ENCODE measurements at places on chromosomes 4 and X.

DNA sequence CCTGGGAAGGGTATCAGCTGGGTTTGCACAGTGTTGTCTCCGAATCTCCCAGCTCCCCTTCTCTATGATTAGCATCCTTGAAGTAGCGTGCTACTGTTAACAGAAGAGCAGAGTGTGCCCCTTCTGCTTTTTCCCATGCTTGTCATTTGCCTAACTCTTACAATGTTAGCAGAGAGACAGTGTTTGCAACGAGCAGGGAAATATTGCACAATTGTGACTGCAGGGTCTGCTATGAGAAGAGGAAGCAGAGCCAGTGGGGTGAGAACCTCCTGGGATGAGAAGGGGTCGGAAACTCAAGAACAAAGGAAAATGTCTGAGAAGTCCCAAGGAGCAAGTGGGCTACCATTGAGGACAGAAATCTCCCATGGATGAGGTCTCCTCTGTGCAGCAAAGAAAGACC, 7.8 kb upstream of the CHRNA9 start:
- H3K4me3 ChIP-seq = no peak overlapping the region
- H3K27ac ChIP-seq = no peak overlapping the region
- peaks cover 3% of the 10 kb centered on the region for H3K27me3 ChIP-seq

DNA sequence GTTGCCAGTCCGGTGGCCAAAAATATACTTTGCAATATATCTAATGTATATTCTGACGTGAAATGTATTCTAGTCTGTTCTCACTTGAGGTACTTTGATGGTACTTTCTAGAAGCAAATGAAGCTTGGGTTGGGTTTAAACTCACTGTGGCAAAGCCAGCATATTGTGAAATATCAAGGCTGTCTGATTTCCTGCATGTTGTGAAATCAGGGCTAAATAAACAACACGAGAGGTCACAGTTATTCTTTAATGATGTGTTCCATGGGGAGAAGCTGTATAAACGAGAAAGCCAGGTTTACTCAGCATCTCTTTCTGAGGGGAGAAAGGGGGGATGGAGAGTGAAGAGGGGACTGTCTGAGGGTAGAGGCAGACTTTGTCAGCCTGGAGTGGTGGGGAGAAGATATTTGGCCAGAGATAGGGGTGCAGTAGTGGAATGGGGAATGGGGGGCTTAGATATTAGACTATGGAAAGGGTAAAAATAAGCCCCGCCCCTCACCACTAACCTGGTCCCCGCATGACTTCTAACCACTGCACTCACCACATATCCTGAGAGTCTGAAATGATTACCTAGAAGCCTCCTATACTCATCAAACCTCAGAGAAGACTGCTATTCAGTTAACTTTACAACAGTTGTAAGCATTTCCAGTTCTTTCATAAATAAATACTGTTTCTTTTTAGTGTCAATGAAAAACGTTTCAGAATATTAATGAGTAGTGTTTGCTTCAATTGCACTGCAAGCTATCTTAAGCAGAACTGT, 5.9 kb upstream of the SCARB2 start:
- no peak for DNase-seq
- H3K4me3 ChIP-seq = no peak overlapping the region
- peaks cover 8% of the 10 kb centered on the region for H3K27me3 ChIP-seq
- no peak overlapping the region for H3K27ac ChIP-seq
- peaks cover 13% of the 10 kb centered on the region for H3K4me1 ChIP-seq

GRCh38 chr4:158208963-158209640, 1.2 kb upstream of the TMEM144 start:
- H3K4me3 ChIP-seq = no peak overlapping the region
- no peak for DNase-seq
- H3K27ac ChIP-seq = no peak overlapping the region
- H3K36me3 ChIP-seq = no peaks in the 10 kb centered on the region

GRCh38 chr4:71827826-71828225, 43.9 kb upstream of the GC start:
- no peaks in the 10 kb centered on the region for H3K4me1 ChIP-seq
- H3K36me3 ChIP-seq = no peaks in the 10 kb centered on the region
- H3K27me3 ChIP-seq = no peaks in the 10 kb centered on the region
- H3K27ac ChIP-seq = no peak overlapping the region

GRCh38 chr4:182683661-182684060, 233.5 kb downstream of the DCTD start:
- no peak for DNase-seq
- no peaks in the 10 kb centered on the region for H3K36me3 ChIP-seq
- H3K27me3 ChIP-seq = peaks cover 4% of the 10 kb centered on the region
- H3K4me1 ChIP-seq = no peaks in the 10 kb centered on the region
- no peak overlapping the region for H3K4me3 ChIP-seq

DNA sequence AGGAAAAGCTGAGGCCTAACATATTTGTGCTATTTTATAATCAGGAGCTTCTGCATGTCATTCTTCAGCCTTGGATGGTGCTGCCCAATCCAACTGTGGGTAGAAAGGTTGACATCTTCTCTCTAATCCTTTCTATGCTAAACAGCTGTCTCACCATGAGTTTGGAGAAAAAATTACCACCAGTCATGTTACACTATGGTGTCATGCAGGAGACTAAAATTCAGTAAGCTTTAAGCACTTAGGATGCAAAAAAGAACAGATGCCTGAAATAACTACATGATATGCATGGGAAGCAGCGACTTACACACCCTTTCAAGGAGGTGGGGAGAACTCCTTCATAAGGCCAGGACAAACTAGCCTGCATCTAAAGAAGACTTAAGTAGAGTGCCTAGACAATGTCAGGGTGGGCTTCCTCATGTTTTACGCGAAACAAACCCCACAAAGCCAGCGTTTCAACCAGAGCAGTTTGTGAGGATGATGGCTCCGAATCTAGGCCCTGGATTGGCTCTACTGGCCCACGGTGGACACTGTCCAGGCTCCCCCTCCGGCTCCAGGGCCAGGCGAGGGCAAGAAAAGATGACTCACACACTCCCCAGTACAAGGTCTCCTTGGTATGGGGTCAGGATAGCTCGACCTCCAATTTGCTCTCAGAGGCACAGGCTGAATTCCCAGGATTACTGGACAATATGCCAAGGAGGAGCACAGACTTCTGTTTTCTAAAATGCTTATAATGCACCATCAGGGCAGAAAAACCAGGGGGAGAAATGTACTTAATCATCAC, 45.1 kb downstream of the STX18 start:
- H3K36me3 ChIP-seq = no peaks in the 10 kb centered on the region
- no peak overlapping the region for H3K27ac ChIP-seq
- H3K27me3 ChIP-seq = no peaks in the 10 kb centered on the region
- H3K4me3 ChIP-seq = no peak overlapping the region
- DNase-seq = no peak
- H3K4me1 ChIP-seq = peaks cover 9% of the 10 kb centered on the region

DNA sequence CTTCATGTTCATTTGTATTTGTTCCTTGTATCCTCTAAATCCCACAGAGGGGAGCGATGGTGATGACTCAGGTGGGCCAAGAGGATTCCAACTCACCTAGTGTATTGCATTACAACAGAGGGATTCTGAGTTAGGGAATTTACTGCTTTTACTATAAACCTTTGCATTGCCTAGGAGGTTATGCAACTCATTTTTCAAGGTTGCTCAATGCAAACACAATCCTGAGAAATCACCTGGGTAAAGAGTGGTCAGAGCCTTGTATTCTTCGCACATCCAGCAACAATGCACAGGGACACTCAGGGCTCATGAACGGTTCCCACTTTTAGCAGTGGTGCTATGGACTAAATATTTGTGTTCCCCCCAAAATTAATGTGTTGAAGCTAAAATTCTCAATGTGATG, 28.6 kb upstream of the LSM6 start:
- H3K27ac ChIP-seq = no peak overlapping the region
- no peaks in the 10 kb centered on the region for H3K27me3 ChIP-seq
- no peaks in the 10 kb centered on the region for H3K4me1 ChIP-seq
- no peak for DNase-seq
- no peaks in the 10 kb centered on the region for H3K36me3 ChIP-seq

DNA sequence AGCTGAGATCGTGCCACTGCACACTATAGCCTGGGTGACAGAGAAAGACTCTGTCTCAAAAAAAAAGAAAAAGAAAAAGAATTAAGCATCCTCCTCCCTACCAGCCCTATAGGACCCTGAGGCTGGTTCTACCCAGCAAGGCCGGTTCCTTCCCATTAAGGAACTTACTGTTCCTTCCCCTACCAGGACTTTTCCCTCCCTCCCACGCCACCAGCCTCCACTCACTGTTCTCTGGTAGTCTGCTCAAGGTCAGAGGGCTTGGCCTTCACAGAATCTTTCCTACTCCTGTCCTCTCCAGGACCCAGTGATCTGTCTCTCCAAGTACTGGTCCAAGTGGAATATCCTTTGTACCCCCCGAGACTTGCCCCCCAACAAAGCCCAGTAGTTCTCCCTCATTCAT, 1.4 kb downstream of the GRIPAP1 start:
- H3K4me3 ChIP-seq = peak overlapping the region; percentile 99
- peaks cover 46% of the 10 kb centered on the region for H3K4me1 ChIP-seq
- H3K27me3 ChIP-seq = no peaks in the 10 kb centered on the region
- no peak for DNase-seq
- peak overlapping the region; percentile 98 for H3K27ac ChIP-seq

DNA sequence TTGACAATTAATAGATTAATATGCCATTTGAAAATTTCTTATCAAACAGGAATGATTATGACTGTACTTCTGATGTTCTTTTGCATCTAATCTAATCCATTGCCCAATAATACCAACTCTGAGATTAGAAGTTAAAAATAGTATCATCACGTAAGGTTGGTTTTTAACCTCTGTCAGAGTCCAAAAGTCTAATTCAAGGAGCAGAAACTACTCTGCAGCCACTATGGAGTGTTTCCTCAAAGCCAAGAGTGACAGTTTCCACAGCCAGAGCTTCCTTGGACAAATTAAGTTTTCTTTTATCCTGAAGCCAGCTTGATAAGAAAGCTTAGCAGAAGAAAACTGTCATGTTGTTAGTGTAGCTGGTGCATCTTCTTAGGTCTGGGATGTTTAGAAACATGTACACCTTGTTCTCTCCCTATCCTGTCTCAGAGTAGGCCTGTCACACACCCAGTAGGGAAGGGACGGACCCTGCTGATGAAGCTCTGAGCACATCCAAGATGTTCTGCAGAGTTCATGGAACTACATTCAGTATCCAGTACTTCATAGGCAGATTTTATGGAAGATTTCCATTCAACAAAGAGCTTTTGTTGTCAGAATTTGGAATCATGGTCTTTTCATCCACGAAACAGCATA, 20.4 kb upstream of the PI4K2B start:
- H3K4me3 ChIP-seq = no peak overlapping the region
- H3K27me3 ChIP-seq = no peaks in the 10 kb centered on the region
- H3K36me3 ChIP-seq = peaks cover 9% of the 10 kb centered on the region

DNA sequence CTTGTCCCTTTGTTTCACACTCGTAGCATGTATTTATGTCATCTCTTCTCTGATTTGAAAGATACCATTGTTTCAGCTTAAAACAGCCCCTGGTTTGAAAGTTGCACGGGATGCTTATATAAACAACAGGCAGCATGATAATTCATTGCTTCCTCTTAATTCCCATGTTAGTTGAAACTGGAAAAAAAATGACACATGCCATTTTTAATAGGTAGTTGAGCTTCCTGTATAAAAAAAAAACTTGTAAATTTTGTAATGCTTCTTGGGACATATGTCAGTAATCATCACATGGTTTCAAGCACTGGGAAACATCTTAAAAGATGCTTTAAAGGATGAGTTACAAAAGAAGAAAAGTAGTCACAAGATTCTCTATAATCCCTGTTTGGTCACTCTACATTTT, 243.0 kb downstream of the PALLD start:
- H3K36me3 ChIP-seq = no peaks in the 10 kb centered on the region
- H3K4me3 ChIP-seq = no peak overlapping the region
- H3K4me1 ChIP-seq = no peaks in the 10 kb centered on the region

GRCh38 chr4:2470791-2471190, 1.9 kb downstream of the RNF4 start:
- H3K27me3 ChIP-seq = no peaks in the 10 kb centered on the region
- H3K27ac ChIP-seq = peak overlapping the region; percentile 98
- peak overlapping the region; percentile 93 for H3K4me3 ChIP-seq
- peaks cover 50% of the 10 kb centered on the region for H3K36me3 ChIP-seq
- peaks cover 50% of the 10 kb centered on the region for H3K4me1 ChIP-seq
- no peak for DNase-seq

DNA sequence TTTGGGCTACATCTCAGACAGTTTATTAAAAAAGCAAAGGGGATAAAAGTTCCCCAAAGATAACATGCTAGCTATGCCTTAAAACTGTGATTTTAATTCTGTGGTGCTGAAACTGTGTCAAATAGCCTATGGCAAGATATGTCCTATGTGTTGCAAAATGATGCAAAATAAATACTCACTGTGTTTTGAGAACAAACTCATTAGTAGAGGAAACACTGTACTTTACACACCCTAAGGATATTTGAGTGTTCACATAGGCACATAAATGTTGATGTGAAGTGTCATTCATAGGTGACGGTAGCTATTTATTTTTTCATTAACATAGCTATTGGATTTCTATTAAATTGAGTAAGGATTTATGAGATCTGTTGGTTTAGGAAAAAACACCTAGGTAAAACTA, 351.9 kb downstream of the FAT4 start:
- no peak for DNase-seq
- H3K4me1 ChIP-seq = no peaks in the 10 kb centered on the region
- H3K27me3 ChIP-seq = no peaks in the 10 kb centered on the region
- H3K27ac ChIP-seq = no peak overlapping the region

DNA sequence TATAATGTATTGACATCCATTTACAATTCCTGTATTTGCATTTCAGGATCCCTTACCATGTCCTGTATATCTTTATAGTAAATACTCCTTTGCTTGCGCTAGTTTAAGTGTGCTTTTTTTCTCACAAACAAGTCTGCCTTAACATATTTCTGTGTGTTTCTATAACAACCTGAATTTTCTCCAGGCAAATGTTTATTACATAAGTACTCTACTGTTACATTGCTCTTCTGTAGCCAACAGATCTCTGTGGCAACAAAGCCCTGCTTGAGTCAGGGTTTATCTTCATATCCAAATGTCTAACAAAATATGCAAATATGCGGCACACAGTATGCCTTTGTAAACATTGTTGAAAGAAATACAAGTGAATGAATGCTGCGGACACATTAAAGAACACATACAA, 625.5 kb downstream of the TLL1 start:
- H3K27me3 ChIP-seq = no peaks in the 10 kb centered on the region
- no peaks in the 10 kb centered on the region for H3K4me1 ChIP-seq
- H3K36me3 ChIP-seq = no peaks in the 10 kb centered on the region
- DNase-seq = no peak
- no peak overlapping the region for H3K27ac ChIP-seq
- no peak overlapping the region for H3K4me3 ChIP-seq

Data from activated CD8-positive, alpha-beta memory T cell treated with anti-CD3 and anti-CD28 coated beads, Interleukin-2, amount 10 ng/mL, durations not matched to agents 7 days and 5 days (primary cell).